ENCODE measurements at places on chromosomes 5 and 9. TPM values are rescaled to one million over a fixed set of nuclear protein-coding genes. Genes with fewer than 3 reads are reported as not detected.

GRCh38 chr5:154776167-154776566 lies 21.0 kb downstream of the LARP1 start:
- no peak overlapping the region for H3K27ac ChIP-seq
- DNase-seq: no peak
- H3K4me3 ChIP-seq: no peak overlapping the region
- no peaks in the 10 kb centered on the region for H3K36me3 ChIP-seq
- H3K4me1 ChIP-seq: peaks cover 27% of the 10 kb centered on the region

DNA sequence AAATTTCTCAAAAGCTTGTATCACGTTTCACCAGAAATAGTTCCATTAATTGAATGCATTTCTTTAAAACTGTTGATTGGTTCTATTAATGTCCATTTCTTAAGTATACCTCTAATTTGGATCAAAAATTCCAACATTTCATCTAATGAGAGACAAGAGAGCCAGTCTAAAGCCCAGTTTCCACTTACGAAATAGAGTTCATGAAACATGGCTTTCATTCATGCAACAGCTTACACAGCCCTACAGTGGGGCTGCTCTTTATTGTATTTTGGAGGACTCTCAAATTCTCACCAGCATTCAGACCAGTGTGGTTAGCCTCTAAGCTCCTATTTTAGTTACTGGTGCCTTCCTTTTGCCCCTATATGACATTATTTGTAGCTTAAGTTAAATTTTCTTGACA lies 566.9 kb upstream of the RGMB start:
- no peaks in the 10 kb centered on the region for H3K36me3 ChIP-seq
- H3K4me3 ChIP-seq: no peak overlapping the region
- H3K27me3 ChIP-seq: no peaks in the 10 kb centered on the region
- H3K27ac ChIP-seq: no peak overlapping the region
- DNase-seq: no peak

The FOXI1 gene
- total RNA-seq: not detected

DNA sequence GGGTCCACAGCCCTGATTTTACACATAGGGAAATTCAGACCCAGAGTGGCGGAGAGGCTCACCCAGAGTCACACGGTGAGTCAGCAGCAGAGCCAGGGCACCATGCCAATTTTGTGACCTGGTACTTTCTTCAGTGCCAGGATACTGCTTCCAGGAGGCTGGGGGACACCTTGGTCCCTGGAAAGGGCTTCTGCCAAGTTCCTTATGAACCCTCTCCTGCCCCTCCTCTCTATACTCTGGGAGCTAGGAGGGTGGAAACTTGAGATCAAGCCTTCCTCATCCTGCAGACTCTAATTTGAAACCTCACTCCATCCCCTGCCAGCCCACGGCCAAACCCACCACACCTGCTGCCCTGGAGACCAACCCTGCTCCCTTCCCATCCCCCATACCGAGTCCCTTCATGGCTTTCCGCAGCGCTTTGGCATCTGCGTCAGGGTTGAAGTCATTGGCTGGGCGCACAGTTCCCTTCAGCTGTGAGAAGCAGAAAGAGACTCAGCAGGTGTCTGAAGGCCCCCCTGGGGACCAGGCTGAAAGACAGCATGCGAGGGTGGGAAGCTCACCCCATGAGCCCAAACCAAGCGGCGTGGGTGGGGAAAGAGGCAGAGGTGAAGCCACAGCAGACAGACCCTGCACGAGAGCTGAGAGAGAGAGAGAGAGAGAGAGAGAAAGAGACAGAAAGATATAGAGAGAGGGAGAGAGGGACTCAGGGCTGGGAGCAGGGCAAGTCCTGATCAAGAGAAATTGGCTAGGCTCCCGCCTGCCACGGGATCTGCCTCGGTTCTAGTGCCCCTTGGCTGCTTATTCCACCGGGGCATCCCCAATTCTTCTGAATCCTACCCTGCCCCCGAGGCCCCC lies 33.5 kb downstream of the ANXA6 start:
- H3K4me1 ChIP-seq: peaks cover 9% of the 10 kb centered on the region
- H3K4me3 ChIP-seq: no peak overlapping the region
- H3K27me3 ChIP-seq: no peaks in the 10 kb centered on the region
- no peak for DNase-seq
- no peak overlapping the region for H3K27ac ChIP-seq

DNA sequence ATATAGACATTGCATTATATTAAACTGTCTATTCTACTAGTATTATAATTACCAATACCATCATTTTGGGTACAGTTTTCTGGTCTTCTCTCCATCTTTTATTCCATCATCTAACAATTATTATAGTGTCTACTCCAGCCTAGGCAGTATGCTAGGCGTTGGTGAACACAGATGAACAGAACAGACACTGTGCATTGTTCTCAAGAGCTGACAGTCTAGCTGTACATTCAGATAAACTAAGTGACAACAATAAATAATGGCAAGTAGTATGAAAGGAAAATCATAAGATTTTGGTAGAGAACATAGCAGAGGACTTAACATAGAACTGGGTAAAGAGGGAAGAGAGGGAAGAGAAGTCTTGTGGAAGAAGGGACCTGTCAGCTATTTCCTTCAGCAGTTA lies 12.5 kb upstream of the SGCD start:
- no peak overlapping the region for H3K4me3 ChIP-seq
- no peaks in the 10 kb centered on the region for H3K27me3 ChIP-seq
- H3K36me3 ChIP-seq: no peaks in the 10 kb centered on the region

DNA sequence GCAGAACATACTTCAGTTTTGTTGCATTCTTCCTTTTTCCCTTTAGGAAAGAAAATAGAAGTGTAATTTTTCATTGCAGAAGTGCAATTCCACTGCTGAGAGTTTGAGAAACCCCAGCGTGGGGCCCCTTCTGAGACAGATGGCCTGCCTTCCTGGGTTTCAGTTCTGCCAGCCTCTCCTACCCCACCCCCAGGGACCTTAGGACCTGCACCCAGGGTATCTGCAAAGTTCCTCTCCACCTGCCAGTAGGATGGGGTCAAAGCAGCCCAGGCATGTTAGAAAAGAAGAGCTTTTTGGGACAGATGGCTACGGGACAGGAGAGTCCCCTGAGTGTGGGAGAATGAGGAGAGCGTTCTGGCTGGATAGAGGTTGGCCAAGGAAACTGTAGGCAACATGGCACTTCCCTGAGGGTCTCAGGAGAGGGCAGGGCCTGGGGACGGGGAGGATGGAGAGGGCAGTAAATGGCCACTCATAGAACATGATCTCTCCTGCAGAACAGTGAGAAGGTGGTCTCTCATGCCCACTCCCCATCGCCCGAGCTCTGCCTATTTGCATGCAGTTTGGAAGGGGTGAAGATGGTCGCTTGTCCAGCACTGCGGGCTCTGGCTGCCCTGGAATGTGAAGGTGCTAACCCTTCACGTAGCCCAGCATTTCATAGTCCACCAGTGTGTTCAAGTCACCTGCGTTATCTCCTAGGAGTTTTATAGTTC lies at the start of gene TIFAB:
TSS of gene TIFAB (minus strand) at position 31 of the 710 bp plus-strand sequence. CDS start 2,412 bp downstream, outside the sequence.
- peaks cover 10% of the 10 kb centered on the region for H3K4me1 ChIP-seq
- no peak within 1 kb of the TSS for H3K4me3 ChIP-seq
- DNase-seq: no peak
- no peak within 1 kb of the TSS for H3K27ac ChIP-seq

DNA sequence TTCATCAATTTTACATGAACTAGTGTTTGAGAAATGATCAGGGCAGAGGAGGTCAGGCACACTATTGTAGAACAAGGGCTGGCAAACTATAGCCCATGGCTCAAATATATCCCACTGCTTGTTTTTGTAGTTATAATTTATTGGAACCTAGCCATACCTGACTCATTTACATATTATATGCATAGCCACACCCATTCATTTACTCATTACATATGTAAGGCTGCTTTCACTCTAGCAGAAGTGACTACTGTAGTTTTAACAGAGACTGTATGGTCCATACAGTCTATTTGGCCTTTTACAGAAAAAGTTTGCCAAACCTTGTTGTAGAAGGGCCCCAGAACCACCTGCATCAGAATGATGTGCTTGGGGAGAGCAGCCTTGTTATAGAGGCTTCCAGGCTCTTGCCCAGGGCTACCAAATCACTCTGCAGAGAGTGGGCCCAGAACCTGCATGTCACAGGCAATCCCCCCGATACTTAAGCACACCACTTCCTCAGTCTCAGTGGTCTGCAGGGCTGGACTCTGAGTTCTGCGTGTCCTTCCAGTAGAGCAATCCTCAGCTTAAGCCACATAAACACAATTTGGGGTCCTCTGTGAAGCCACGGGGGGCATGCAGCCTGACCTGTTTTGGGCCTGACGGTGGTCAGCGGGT lies 6.7 kb downstream of the ANKS6 start:
- H3K27me3 ChIP-seq: no peaks in the 10 kb centered on the region
- H3K4me3 ChIP-seq: no peak overlapping the region
- peaks cover 16% of the 10 kb centered on the region for H3K4me1 ChIP-seq
- H3K27ac ChIP-seq: no peak overlapping the region
- DNase-seq: no peak
- H3K36me3 ChIP-seq: no peaks in the 10 kb centered on the region

DNA sequence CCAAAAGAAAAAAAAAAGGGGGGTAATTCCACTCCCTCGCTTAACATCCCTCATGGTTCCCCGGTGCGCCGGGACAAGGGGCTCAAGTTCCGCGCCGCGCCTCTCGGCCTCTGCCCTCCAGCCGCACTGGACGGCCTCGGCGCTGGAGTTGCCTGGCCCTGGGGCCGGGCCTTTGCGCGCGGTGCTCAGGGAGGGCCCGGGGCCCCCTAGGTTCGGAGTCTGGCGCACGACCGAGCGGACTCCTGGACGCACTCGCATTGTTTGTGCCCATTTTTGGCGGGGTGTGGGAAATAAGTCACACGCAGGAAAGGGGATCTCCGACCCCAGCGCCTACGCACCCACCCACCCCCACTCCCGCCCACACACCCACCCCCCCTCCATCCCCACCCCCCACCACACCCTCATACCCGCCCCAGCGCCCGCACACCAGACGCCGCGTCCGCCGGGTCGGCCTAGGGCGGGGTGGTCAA lies 381 bp downstream of the MED22 start:
- H3K27ac ChIP-seq: peak overlapping the region; percentile 90
- peaks cover 54% of the 10 kb centered on the region for H3K36me3 ChIP-seq
- peak overlapping the region; percentile 72 for H3K4me3 ChIP-seq
- H3K27me3 ChIP-seq: no peaks in the 10 kb centered on the region

GRCh38 chr9:106897236-106897635 lies 34.3 kb downstream of the ZNF462 start:
- DNase-seq: no peak
- no peak overlapping the region for H3K4me3 ChIP-seq
- no peaks in the 10 kb centered on the region for H3K27me3 ChIP-seq
- H3K4me1 ChIP-seq: peaks cover 6% of the 10 kb centered on the region
- H3K36me3 ChIP-seq: no peaks in the 10 kb centered on the region
- no peak overlapping the region for H3K27ac ChIP-seq

The KCNIP1 gene
- total RNA-seq: 2.9 TPM

The RPL35 gene
- 659 TPM for total RNA-seq

DNA sequence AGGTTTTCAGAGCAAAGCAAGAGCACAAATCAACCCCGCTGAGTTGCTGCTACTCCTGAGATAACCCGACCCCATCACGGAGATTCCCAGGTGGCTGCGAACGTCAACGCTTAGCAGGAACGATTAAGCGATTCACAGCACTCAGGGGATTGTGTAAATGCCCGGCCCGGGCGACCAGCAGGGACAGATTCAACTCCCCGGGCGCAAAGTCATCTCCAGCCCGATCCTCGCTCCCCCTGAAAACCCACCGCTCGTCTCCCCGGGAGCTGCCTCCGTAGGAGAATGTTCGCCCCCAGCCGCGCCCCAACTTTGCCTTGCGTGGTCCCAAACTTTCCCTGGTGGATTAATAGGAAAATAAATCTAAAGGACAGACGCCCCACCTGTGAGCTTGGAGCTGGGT lies 685 bp downstream of the SLC24A2 start:
- no peaks in the 10 kb centered on the region for H3K27me3 ChIP-seq
- H3K36me3 ChIP-seq: no peaks in the 10 kb centered on the region
- no peak overlapping the region for H3K4me3 ChIP-seq
- peak; percentile 29 for DNase-seq

- no peak overlapping the region for H3K4me3 ChIP-seq
- H3K27ac ChIP-seq: no peak overlapping the region
- H3K27me3 ChIP-seq: no peaks in the 10 kb centered on the region
Measured at GRCh38 chr5:174531782-174532191, 192.6 kb upstream of the MSX2 start.

DNA sequence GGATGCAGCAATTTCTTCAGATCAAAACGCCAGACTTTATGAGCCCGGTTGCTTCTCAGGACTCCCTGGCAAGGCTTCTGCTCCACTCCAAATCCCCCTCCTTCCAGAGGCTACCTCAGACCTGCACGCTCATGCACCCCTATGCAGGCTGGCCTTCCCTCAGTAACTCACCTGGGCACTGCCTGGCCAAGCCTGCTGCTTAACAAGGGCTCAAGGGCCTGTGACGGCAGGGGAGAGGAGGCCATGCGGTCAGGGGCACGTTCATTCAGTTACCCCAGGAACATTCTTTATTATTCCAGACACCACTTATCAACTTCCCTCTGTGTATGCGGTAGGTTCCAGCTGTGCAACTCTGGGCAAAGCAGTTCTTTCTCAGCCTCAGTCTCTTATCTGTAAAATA lies 79.6 kb downstream of the HRH2 start:
- DNase-seq: no peak
- H3K4me3 ChIP-seq: no peak overlapping the region
- no peaks in the 10 kb centered on the region for H3K27me3 ChIP-seq
- H3K4me1 ChIP-seq: no peaks in the 10 kb centered on the region

- no peaks in the 10 kb centered on the region for H3K27me3 ChIP-seq
- no peak overlapping the region for H3K4me3 ChIP-seq
- no peaks in the 10 kb centered on the region for H3K4me1 ChIP-seq
- no peaks in the 10 kb centered on the region for H3K36me3 ChIP-seq
- H3K27ac ChIP-seq: no peak overlapping the region
- DNase-seq: no peak
Measured at GRCh38 chr5:160605266-160605665, 183.6 kb downstream of the PTTG1 start.

DNA sequence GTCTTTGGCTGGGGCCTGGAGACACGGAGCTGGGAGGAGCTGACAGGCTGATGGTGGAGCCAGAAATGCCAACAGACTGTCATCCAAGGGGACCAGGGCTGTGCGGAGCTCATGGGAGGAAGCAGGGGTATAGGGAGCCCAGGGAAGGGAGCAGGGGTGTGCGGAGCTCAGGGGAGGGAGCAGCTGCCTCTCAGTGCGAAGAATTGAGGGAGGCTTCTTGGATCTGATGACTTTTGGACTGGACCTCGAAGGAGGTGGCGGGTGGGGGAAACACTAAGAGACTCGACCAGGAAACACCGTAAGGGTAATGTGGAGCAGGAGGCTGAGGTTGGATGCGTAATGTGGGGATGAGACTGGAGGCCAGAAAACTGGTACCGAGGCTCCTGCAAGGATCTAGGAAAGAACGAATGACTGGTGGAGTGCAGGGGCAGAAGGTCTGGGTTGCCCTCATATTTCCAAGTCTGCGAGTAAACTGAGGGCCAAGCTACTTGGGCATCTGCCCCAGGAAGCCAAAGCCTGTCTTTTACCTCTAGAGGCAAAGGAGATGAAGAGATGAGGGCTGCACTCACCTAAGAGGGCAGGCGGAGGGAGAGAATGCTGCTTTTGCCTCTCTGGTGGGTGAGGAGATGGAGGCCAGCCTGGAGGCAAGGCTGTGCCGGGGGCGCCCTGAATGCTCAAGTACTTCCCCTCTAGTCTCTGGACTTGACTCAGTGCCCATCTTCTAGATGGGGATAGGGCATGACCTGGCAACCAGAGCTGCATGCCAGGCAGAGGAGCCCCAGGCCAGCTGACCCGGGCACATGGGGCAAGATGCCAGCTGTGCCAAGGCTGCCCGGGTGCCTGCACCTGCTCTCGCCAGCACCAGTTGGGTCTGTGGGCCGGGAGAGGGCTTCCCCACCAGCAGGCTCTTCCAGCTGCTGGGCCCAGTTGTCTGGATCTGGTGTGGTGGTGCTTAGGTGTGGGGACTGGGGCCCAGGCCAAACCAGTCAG lies 2.3 kb downstream of the PTGS1 start:
- H3K27me3 ChIP-seq: no peaks in the 10 kb centered on the region
- peaks cover 42% of the 10 kb centered on the region for H3K4me1 ChIP-seq
- H3K36me3 ChIP-seq: no peaks in the 10 kb centered on the region
- H3K27ac ChIP-seq: no peak overlapping the region

The PCDHB4 gene
- 0.49 TPM for total RNA-seq

All from upper lobe of left lung (tissue), 6 donors.